ENCODE measurements at places on chromosomes 11 and 22.

GRCh38 chr11:120911943-120912342 is 112.0 kb upstream of the TBCEL start:
- DNase-seq = no peak

DNA sequence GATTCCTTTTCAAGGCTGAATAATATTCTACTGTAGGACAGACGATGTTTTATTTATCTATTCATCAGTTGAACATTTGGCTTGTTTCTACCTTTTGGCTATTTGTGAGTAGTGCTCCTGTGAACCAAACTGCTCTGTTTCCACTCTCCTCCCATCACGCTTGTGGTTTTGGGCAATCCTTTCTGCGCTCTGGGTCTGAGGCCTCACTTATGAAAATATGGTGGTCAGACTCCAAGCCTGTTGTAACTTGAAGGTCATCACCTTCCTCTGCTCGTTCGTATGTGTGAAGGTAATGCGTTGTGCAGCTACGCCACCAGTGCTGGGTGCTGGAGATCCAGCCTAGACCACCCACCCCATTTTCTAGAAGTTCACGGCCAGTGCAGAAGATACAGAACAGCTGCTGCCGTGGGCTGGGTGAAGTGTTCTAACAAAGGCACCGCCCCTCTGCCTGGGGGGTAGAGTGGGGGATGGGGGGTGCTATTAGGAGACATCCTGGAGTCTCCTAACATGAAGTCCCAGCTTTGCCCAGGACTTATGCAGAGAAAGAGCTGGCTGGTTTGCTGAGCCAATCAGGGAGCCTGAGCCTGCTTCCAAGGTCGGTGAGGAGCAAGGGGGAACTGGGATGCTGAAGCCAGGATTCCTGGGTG is 21.0 kb downstream of the PTPN5 start:
- no peak for DNase-seq

GRCh38 chr22:36277482-36278291 is 24.8 kb downstream of the APOL1 start:
- DNase-seq = peak; percentile 52

- DNase-seq = no peak
Observed at GRCh38 chr11:128802358-128802981, 64.6 kb downstream of the KCNJ1 start.

DNA sequence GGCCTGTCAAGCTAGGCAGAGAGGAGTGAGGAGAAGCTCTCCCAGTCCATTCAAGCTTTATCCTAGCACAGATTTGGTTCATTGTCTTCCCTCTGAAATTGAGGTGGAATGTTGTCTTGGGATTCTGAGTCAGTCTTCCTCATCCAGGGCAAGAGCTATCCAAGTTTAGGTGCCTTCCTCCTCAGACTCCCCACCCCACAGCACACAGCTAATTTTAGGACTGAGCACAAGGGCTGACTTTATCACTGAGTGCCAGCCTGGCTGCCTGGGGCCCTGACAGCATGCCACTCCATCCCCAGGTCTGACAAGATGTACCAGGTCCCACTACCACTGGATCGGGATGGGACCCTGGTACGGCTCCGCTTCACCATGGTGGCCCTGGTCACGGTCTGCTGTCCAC is 2.6 kb downstream of the PGAP2 start:
- no peak for DNase-seq

DNA sequence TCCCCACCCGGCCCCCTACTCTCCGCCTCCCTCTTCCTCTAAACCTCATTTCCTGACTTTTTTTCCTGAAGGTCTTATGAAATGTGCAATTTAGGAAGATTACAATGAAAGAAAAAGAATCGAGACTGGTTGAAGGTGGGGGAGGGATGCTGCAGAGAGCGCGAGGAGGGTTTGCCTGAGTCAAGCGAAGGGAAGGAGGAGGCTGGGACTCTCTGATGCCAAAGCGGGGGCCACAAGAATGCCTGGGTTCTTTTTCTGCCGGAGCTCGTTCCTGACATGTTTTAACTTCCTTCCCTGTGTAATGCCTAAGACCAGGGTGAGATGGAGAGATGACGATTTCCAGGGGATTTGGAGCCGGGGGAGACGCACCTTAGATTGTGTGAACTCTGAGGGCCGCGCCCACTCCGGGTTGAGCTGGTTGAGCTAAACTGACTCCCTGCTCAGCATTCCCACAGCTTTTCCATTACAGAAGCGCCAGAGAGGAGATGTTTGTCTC is 270.5 kb upstream of the SORL1-AS1 start:
- DNase-seq = no peak

DNA sequence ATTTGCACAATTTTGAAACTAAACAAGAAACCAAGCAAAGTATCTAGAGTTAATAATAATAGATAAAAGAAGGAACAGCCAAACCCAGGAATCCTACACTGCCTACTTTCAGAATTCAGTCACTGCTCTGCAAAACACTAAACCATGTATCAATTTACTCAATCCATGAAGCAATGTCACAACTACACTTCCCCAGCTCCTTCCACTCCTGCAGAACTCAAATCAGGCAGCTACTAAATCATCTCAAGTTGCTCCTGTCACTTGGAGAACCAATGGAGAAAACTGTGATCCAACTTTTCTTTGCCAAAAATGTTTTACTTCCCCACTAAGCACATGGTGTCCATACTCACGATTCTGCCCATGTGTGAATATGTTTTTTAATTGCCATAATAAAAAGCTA is 24.9 kb upstream of the C11orf58 start:
- no peak for DNase-seq

- no peak for DNase-seq
Observed at GRCh38 chr11:44968510-44968909, 17.8 kb upstream of the TP53I11 start.

- DNase-seq = no peak
Observed at GRCh38 chr22:47605441-47605840, 843.0 kb downstream of the TBC1D22A start.

Measured in activated CD4-positive, alpha-beta T cell treated with anti-CD3 and anti-CD28 coated beads, Interleukin-2, amount 50 U/mL, for 24 hours (primary cell).